NCI-H1694 (cell line): ENCODE measurements at places on chromosomes 3 and 15.

DNA sequence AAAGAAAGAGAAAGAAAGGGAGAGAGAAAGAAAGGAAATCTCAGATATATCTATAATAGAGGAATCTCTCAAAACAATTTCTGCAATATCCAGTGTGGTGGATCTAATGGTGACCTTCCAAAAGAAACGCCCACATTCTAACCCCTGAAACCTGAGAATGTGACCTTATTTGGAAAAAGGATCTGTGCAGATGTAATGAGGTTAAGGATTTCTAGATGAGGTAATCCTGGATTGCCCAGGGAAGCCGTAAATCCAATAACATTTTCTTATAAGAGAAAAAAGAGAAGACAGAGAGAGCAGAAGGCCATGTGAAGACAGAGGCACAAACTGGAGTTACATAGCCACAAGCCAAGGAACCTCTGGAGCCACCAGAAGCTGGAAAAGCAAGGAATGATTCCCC is 307.6 kb downstream of the ZBTB20 start:
- no peak for DNase-seq

- no peak for DNase-seq
Observed at GRCh38 chr15:90336705-90337141, 15.4 kb upstream of the ZNF774 start.

DNA sequence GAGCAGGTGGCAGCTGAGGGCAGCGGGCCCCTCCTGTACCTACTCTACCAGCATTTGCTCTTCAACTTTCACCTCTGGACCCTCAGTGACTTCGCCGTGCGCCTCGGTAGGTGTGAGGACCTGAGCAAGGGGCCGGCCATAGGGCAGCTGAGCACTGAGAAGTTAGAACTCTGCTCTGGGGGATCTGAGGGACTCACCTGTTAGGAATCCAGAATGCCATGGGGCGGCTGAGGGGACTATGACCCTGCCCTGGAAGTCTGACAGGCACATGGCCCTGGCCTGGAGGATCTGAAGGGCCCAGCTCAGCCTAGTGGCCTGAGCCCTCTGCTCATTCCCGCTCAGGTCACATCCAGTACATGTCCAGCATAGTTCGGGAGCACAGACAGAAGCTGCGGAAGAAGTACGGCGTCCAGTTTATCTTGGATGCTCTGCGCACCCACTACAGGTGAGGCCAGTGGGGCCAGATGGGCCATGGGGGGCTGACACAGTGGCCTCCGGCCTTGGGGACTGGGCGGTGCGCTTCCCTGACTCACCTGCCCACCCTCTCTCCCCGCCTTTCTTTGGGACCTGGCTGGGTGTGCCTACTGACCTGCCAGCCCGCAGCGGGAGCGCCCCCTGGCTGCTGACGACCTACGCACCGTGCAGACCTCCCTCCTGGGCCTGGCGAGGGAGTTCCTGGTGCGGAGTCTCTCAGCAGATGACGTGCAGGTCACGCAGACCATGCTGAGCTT is 18.8 kb downstream of the NBEAL2 start:
- no peak for DNase-seq

DNA sequence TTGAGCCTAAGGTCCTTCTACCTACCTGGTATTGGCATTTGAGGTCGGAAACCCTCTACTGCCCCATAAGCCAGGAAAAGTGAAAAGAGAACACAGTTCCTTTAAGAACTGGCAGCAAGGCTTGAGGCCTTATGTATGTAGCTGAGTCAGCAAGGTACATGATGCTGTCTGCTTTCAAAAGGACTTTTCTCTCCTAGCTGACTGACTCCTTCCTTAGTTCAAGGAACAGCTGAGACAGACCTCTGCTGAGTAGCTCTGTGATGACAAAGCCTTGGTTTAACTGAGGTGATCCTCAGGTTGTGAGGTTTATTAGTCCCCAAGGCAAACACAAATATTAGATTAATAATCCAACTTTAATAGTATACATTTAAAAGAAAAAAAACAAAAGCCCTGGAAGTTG is 45.8 kb downstream of the ADPGK start:
- DNase-seq, result no peak

DNA sequence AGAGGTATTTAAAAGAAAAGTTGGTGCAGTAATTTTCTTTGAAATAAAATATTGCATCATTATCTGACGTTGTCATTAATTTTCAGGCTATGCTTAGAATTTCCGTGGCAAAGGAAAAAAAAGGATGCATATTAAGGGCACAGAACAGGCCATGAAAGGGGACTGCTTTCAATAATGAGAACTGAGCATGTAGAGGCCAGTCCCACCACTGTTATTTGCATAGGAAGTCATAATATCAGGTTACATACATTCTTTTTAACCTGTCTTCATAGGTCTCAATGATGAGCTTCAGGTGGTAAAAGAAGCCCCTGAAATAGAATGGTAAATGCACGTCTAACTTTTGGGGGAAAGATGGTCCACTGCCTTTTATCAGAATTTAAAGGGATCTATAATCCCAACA is 272.1 kb upstream of the ALCAM start:
- DNase-seq, result no peak
